AG04450 (cell line): ENCODE measurements at places on chromosomes 1 and 21.

DNA sequence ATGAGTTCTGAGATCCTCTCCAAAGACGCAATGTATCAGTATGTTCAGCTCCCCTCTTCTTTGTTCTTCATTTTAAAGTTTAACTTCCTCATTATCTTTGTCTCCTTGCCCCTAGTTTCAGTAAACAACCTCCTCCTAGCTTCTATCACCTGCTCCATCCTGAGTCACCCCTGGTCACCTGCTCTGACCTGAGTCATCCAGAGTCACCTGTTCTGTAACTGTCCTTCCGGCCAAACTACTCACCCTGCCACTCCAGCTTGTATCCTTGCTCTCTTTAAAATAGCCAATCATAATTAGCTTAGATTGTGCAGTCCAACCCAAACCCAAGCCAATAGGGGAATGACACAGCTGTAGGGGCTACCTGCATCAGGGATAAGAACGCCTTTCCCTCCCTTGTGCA is 332.0 kb downstream of the OLFM3 start:
- DNase-seq = no peak

DNA sequence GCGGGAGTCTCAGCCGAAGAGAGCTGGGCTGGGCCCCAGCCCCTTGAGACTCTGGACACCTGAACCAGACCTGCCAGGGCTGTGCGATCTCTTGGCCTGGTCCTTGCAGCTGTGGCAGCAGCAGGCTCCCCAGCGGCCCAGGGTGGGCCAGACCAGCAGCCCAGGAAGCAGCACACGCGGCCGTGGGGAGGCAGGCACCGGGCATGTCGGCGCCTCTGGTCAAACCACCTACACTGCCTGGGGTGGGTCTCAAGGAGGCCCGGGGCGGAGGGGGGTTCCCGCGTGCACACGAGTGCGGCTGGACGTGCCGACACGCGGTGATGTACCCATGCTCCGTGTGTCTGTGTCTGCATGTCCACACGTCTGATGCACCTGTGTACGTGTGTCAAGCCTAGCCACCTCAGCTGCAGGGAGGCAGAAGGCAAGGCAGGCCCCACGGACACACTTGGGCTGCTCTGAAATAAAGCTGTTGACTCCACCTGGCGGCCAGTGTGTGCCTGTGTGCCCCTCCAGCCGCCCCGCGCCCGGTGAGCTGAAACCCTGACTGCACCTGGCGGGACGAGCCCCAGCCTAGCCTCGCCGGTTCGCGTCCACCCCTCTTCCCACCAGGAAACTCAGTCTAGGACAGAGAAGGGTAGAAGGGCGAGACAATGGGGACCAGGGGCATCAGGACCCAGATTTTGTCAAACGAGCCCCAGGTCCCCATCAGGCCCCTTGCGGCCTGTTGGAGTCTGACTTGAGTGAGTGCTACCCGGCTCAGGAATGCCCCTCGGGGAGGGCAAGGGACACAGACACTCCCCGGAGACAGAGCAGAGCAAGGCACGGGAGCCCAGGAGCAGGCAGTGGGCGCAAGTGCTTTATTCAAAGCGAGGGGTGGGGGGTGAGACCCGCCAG is 11.6 kb downstream of the SCNN1D start:
- no peak for DNase-seq

GRCh38 chr1:40299366-40300248 is 17.5 kb downstream of the COL9A2 start:
- no peak for DNase-seq

DNA sequence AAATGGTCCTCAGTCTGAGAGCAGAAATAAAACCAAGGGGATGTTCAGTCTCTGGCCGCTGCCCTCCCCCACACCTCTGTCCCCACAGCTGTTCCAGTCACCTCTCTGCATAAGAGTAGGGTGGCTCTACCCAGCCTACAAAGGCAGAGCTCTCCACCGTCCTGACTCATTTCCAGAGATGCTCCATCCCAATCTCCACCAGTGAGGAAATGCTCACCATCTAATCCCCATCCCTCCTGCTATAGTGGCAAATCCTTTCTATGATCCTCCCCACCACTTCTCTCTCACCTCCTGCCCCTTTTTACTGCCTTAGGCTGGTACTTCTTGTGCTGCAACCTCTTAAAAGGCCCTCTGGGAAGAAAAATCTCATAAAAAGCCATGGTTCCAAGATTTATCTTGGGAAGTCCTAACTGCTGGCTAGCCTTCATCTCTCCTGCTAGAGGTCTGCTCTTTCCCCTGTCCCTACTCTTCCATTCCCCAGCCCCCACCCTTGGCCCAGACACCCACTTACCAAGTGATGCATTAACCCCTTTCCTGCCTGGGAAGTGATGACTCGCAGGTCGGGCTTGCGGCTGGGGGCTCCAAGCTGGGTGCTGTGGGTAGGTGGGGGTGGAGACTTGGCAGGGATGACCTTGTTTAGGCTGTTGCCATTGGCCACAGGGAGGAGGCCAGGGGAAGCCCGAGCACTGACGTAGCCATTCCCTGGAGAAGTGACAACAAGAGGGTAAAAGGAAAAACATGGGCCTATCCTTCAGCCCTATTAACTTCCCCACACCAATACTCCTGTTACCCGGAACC is 23.9 kb downstream of the MEF2D start:
- DNase-seq = peak; percentile 56

DNA sequence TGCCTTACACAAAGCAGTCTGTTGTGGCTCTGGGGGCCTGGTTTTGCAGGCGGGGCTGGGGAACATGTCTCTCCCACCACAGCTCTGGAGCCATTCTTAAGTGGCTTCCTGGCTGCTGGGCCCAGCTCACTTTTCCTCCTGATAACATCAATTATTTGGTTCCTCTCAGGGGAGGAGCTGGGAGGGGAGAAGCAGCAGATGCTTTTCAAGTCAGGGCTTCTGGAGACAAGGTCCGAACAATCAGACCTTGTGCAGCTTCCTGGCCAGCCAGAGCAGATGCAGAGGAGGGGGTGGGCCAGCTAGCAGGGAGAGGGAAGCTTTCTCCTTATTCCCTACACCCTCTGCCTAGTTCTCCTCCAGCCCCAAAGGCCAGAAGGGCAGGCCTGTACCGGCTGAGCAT is 3.7 kb upstream of the PAQR6 start:
- DNase-seq = no peak

- DNase-seq = no peak
Measured at GRCh38 chr1:215992620-215993019, 425.5 kb downstream of the KCTD3 start.

GRCh38 chr1:208278638-208279037 is 34.5 kb upstream of the PLXNA2 start:
- no peak for DNase-seq
